ENCODE measurements at places on chromosomes 13 and 19.

GRCh38 chr13:20782116-20782708 lies 8.5 kb upstream of the EEF1AKMT1 start:
- no peak for DNase-seq

- no peak for DNase-seq
Measured at GRCh38 chr13:57857945-57858344, 226.4 kb downstream of the PCDH17 start.

GRCh38 chr13:112818040-112818697 lies 128.3 kb downstream of the ATP11A start:
- DNase-seq, result no peak

DNA sequence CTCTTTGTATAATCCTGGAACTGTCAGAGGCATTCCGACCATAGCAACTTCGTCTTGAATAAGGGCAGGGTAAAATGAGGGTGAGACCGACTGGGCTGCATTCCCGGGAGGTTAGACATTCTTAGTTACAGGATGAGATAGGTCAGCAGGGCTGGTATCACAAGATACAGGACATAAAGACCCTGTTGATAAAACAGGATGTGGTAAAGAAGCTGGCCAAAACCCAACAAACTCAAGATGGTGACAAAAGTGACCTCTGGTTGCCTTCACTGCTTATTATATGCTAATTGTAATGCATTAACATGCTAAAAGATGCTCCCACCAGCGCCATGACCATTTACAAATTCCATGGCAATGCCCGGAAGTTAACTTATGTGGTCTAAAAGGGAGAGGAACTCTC lies 27.7 kb upstream of the MBNL2 start:
- no peak for DNase-seq

DNA sequence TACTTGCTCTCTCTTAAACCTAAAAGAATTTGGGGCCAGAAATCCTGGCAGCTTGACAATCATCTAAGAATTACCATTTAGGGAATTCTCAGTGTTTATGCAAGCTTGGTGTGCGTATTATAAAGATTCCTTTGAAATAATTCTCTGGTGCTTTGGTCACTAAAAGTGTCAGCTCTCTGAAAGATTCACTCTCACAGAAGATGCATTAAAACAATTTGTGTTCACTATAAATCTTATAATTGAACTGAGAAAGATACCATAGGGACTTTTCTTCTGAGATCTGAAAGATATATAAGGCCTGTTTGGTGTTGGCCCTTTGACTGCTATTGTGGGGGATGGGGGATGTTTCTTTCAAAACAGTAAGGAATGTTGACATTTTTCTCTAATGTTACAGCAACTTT lies 27.3 kb downstream of the EPSTI1 start:
- DNase-seq, result no peak

DNA sequence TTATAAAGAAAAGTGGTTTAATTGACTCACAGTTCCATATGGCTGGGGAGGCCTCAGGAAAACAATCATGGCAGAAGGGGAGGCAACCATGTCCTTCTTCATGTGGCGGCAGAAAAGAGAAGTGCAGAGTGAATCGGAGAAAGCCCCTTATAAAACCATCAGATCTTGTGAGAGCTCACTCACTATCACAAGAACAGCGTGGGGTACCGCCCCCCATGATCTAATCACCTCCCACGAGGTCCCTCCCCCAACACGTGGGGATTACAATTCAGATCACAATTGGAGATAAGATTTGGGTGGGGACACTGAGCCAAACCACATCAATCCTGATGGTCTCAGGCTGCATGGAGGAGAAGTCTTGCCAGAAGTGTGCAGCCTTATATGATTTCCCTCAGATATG lies 26.0 kb downstream of the TM9SF2 start:
- DNase-seq, result no peak

DNA sequence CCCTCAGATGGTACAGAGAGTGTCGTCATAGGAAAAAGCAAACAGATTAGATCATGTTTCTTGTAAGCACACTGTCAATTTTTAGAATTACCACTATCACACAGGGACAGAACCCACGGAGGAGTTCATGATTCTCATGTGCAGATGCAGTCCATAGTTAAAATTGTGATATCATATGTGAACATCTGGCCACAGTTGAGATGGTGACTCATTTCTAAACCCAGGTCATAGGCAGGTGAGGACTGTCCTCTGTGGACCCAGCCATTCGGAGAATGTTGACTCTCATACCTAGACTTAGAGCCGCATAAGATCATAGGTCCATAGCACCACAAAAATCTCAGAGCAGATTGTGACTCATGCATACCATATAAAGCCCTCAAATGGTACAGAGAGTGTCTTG lies 17.8 kb upstream of the ZNF730 start:
- DNase-seq, result no peak

DNA sequence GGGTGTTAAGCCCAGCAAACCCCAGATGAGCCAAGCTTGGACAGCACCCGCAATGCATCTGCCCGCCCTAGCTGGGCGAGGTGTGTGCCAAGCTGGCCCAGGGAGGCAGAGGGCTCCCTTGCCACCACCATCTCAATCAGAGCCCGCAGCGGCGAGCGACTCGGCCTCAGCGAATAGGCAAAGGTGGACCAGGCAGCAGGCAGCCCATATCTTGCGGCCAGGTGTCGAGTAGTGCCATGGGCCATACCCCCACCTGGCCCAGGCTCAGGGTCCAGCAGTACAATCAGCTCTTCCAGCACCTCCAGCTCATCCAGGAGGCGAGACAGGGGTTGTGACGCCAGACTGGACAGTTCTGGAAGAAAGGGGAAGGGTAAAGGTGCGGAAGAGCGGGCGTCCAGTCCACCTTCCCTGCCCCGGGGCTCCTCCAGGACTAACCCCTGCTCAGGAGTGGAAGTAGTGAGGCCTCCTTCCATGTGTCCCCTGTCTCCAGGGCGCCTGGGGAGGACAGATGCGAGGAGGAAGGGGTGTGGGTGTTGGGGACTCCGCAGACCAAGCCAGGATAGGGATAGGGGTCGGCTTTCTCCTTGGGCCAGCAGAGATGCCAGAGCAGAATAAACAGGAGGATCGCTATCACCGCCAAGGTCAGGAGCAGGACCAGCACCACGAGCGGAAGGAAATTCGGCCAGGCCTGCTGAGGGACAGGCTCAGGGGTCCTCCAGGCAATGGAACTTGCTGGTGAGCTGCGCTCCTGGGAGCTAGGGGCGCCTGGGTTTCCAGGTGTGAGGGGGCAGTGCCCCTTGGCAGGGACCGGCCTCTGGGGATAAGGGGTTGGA lies 2.8 kb downstream of the IGFLR1 start:
- no peak for DNase-seq

DNA sequence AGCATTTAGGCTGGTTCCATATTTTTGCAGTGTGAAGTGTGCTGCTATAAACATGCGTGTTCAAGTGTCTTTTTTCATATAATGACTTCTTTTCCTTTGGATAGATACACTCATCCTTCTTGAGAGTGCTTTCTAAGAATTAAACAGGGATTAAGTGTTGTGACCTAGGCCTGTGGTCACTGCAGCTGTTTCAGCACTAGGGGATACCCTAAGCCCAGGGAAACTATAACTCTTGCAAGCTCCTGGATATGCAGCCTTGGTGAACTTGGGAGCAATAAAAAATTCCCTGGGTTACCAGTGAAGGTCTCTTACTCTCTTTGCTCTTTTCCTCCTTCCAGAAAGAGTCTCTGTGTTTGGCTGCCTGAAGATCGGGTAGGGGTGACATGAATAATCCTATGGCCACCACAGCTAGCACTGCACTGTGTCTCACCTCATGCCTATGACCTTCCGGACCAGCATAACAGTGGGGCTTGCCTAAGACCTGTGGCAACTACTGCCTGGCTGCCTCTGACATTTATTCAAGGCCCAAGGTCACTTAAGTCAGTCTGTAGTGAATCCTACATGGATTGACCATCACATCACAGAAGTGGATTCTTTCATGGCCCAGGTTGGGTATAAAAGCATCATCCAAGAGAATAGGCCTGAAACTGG lies 799.7 kb downstream of the DACH1 start:
- no peak for DNase-seq

DNA sequence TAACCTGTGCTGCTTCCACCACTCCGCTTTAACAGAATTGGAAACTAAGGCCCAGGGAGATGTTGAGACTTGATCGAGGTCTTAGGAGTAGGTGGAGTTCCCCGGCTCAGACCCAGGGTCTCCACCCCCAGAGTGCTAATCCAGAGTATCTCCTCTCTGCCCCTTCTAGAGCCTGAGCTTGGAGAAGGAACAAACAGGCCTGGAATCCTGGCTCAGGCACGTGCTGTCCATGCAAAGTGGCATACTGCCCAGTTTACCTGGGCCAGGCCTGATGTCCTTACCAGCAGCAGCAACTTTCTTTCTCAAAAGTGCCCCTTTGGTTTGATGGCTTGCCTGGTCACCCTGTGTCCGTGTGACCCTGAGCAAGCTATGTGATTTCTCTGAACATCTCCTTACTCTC lies 3.7 kb downstream of the SYNGR4 start:
- DNase-seq, result no peak

GRCh38 chr19:41915776-41916414 lies 12.4 kb downstream of the ERFL start:
- DNase-seq, result no peak

GRCh38 chr19:49820125-49820524 lies 2.0 kb downstream of the MED25 start:
- DNase-seq, result no peak

GRCh38 chr13:40164133-40164532 lies 502.3 kb downstream of the FOXO1 start:
- no peak for DNase-seq

GRCh38 chr19:32642771-32643170 lies 32.2 kb downstream of the ANKRD27 start:
- no peak for DNase-seq

Measured in iPS DF 6.9 (cell line).